ENCODE measurements at places on chromosomes 7 and 10.

DNA sequence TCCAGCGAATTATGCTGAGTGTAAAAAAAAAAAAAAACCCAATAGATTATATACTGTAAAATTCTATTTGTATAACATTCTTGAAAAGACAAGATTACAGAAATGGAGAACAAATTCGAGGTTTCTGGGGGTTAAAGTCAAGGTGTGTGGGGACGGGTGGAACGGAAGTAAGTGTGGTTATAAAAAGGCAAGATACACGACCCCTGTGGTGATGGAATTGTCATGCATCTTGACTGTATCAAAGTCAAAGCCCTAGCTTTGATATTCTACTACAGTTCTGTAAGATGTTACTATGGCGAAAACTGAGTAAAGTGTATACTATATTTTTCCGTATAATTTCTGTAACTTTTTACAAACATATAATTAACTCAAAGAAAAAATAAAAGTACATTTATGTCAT, 718.2 kb upstream of the PCDH15 start:
- DNase-seq = no peak

DNA sequence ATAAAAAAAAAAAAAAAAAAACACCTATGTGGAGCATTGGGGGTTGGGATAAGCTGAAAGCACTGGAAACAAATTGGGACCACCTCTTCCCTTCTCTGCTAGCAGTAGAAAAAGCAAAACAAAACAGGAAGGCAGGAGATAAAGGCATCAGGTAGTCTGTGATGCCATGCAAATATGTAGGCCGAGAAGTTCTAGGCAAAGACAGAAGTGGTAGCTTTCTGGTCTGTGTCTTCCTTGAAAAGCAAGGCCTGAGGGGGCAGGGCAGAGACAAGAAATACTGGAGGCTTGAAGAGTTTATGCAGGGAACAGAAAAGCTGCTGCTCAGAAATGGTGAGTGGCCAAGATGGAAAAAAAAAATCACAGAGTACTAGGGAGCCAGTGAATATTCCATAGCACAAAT, 111.1 kb downstream of the ELMO1 start:
- DNase-seq = no peak

- no peak for DNase-seq
These were observed 202.8 kb upstream of the SMIM30 start for GRCh38 chr7:113321201-113321600.

GRCh38 chr10:133422807-133423771, 1.3 kb downstream of the SPRN start:
- DNase-seq = no peak

- no peak for DNase-seq
These were observed 466.7 kb downstream of the TYW1 start for GRCh38 chr7:67463316-67463715.

DNA sequence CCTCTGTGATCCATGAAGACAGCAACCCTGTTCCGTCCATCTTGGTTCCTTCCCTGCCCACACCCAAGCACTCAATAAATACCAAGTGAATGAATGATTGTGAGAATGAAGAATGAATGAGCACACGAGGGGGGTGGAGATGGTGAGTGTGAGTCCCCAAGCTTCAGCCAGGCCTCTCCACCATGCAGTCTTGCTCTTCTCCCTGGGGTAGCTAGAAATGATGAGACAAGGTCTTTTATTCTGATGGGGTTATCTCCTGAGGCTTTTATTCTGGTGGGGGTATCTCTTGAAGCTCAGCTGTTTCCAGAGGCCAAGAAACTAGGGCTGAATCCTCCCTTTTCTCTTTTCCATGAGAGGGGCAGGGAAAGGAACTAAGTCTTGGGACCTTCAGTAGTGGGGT, 57.0 kb downstream of the ELFN1 start:
- no peak for DNase-seq

DNA sequence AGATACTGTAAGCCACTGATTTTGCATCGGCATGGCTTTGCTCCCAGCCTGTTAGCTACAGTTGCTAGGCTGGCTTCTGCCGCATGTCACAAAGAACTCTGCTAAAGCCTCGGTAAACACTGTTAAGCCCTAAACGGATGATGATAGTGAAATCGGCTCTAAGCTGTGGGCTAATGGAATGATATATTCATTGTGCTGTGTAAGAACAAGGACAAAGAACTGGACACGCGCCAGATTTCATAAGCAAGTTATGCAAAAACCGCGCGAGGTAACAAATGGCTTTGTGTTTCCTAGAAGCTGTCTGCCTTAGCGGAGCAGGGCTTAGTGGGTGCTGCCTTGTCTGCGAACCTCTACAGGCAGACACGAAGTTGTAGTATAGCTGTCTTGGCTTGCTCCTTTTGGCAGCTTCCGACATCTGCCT, 331.3 kb upstream of the COBL start:
- no peak for DNase-seq

DNA sequence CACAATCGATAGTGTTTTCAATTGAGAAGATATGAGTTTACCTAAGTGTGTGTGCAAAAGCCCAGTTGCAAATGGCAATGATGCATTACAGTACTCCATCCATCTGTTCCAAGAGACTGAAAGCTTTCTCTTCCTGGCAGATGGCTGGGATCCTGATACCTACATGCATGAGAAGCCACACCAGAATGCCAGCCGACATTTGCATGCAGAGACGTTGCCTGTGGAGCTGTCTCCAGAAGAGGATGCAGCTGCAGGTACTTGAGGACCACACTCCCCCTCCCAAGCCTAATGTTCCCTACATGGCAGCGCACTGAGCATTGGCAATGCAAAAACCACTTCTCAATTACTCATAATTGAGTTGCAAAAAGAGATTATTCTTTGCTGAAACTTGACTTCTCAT, 332.1 kb downstream of the WDR11 start:
- DNase-seq = no peak

DNA sequence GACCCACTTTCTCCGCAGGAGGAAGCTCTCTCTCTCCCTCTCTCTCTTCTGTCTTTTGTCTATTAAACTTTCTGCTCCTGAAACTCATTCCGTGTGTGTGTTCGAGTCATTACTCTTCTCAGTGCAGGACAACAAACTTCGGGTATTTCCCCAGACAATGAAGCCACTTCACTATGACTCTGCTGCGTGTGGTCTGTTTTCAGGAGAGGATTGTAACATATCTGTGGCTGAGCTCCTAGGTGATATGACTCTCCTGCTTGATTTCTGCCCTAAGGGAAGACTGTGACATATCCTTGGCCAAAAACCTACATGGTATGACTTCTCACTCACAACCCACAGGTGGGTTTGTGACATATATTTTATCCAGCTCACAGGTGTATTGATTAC, 39.9 kb upstream of the ZNF107 start:
- DNase-seq = no peak

GRCh38 chr7:84497873-84498272, 303.3 kb upstream of the SEMA3A start:
- DNase-seq = no peak

- no peak for DNase-seq
These were observed 4.8 kb upstream of the CYP3A43 start for GRCh38 chr7:99822731-99823718.

DNA sequence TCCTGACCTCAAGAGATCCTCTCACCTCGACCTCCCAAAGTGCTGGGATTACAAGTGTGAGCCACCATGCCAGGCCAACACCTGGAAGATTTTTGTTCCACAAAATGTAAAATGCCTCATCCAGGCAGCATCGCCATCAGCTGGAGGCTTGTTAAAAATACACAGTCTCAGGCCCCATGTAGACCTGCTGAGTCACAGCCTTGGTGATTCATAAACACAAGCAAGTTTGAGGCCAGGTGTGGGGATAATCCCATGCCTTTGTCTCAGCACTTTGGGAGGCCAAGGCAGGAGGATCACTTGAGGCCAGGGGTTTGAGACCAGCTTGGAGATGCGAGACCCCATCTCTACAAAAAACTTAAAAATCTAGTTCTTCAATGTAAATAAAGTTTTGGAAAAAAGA, 49.1 kb upstream of the FOXK1 start:
- DNase-seq = no peak

DNA sequence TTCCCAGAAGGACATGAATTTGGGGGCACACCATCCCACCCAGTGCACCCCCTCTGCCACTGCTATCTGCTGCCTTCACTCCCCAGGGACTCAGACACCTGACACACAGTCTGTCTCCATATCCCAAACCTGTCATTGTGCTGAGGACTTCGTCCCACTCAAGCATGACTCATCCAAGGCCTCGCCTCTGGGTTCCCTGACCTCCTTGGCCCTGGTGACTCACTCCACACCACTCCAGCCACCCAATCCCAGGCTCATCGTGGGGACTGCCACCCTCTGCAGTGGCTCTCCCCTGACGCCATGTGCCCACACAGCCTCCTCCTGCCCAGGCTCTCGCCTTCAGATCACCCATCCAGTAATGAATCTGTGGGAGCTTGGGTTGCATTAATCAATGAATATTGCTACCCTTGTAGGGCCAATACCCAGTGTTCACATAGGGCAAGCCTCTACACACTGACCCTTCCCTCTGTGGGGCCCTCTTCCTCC, 6.6 kb upstream of the INSIG1 start:
- DNase-seq = no peak

All from activated CD4-positive, alpha-beta T cell treated with anti-CD3 and anti-CD28 coated beads for 4 hours (primary cell).